Amniotic epithelial cell (primary cell): ENCODE measurements at places on chromosomes 6 and 20.

- DNase-seq = no peak
These were observed 23.4 kb upstream of the FAM209A start for GRCh38 chr20:56501116-56501515.

DNA sequence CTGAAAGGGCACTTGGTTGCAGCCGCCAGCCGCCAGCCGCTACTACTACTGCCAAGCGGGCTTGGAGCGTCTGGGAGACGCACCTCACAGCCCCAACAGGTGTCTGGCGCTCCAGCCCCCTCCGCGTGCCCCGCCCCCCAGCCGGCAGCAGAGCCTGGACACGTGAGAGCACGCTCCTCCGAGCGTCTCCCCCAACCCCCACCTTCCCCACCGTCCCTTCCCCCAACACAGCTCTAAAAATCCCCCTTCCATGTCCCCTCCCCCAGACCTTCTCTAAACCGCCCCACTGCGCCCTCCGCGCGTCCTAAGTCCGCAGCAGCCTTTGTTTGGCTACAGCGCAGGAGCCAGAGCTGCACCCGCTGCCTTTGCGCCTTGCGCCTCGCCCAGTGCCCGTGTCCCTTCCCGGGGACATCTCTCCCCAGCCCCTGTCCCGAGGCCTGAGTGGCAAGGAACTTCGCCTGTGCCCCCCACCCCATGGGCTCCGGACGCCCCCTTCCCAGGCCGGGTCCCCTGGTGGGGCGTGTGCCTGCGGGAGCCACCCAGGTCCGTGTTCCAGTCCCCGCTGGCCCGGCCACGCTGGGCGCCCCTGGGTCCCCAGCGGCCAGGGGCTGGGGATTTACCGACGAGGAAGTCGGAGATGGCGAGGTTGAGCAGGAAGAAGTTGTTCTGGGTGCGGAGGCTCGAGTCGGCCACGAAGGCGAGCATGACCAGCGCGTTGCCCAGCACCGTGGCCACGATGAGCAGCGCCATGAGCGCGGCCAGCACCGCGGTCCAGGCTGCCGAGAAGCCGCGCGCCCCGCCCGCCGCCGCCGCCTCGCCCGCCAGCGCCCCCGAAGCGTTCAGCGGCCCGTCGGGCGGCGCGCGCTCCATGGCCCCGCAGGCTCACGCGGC lies 732 bp downstream of the HRH3 start:
- DNase-seq = no peak

- DNase-seq = peak; percentile 60
These were observed 372.7 kb upstream of the HSF2 start for GRCh38 chr6:122026582-122027369.

DNA sequence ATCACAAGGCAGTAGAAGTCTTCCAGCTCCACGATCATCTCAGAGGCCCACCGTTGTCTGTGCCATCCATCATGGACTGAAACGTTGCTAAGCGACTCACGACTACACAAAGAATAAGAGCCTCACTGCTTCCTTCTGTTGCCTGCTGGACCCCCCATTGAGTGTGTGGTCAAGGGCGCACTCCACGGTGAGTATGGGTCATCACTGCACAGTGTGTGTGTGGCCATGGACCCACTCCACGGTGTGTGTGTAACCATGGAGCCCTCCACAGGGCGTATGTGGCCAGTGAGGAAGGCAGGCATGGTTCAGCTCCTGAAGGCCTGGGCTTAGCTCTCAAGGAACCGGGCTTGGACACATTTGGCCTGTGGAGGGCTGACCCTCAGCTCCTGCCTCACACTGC lies 123.4 kb upstream of the AFDN start:
- no peak for DNase-seq

GRCh38 chr6:56335726-56336125 lies 88.3 kb upstream of the COL21A1 start:
- DNase-seq = peak; percentile 94

GRCh38 chr20:35618263-35619131 lies 2.9 kb downstream of the SPAG4 start:
- DNase-seq = no peak
